ENCODE measurements at places on chromosomes 12 and 14. TPM values are rescaled to one million over a fixed set of nuclear protein-coding genes. Genes with fewer than 3 reads are reported as not detected.

TSPAN11 gene
- 3.2 TPM for total RNA-seq

BDKRB1 gene
- total RNA-seq, result not detected

RFX4 gene
- not detected for total RNA-seq

DNM1L gene
- 143 TPM for total RNA-seq

CELA1 gene
- total RNA-seq, result not detected

RNASE12 gene
- total RNA-seq, result not detected

RNFT2 gene
- total RNA-seq, result 6.0 TPM

FGF6 gene
- total RNA-seq, result not detected

LRTM2 gene
- total RNA-seq, result not detected

BATF gene
- total RNA-seq, result 1.7 TPM

PPP1R1A gene
- not detected for total RNA-seq

SPTB gene
- under 0.01 TPM for total RNA-seq

MIP gene
- total RNA-seq, result not detected

NRL gene
- 0.57 TPM for total RNA-seq

RND1 gene
- total RNA-seq, result 0.57 TPM

SIX1 gene
- total RNA-seq, result 1.2 TPM

RBP5 gene
- total RNA-seq, result not detected

PLA2G1B gene
- not detected for total RNA-seq

SOAT2 gene
- not detected for total RNA-seq

KRT6C gene
- not detected for total RNA-seq

AQP2 gene
- not detected for total RNA-seq

FLRT2 gene
- total RNA-seq, result 41.5 TPM

LBHD2 gene
- not detected for total RNA-seq

Measured in thoracic aorta endothelial cell (primary cell).